ENCODE measurements at places on chromosomes 16 and 17.

- DNase-seq, result peak; percentile 7
Measured at GRCh38 chr17:37700881-37701280, 44.0 kb downstream of the HNF1B start.

- DNase-seq, result peak; percentile 91
Measured at GRCh38 chr17:56786989-56787482, 46.7 kb downstream of the C17orf67 start.

GRCh38 chr17:73650617-73651200, 6.5 kb upstream of the SDK2 start:
- DNase-seq, result no peak

DNA sequence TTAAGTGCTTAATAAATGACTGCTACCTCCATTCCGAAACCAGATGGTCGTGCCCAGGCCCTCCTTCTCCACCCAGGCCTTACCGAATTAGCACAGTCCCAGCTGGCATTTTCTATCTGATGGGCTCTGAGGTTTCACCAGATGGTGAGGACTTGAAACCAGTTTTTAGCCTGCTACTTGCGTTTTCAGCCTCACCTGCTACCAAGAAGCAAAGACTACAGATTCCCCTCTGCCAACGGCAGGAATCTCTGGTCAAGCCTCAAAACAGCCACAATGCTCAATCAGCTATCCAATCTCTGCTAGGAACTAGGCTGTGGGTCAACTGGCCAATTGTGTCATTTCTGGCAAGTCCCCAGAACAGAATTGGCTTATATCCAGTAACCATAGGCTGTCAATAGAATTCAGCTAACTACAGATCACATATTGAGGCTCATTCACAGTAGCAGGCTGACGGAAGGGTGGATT, 11.7 kb downstream of the PECAM1 start:
- DNase-seq, result no peak

DNA sequence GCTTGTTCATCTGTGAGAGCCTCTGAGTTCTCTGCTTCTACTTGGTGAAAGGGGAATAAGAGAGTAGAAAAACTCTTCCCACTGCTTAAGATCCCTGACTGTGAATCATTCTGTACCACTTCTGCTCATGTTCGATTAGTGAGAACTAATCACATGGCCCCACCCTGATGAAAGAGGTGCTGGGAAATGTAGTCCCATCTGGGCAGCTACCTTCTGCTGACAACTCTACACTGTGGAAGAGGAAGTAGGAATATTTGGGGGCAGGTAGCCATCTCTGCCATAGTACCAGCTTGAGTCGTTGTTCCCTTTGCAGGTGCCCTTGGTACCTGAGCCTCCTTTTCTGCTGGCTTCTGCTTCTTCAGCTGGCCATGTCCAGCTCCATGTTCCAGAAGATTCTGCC, 29.9 kb downstream of the NKD1 start:
- DNase-seq, result no peak

DNA sequence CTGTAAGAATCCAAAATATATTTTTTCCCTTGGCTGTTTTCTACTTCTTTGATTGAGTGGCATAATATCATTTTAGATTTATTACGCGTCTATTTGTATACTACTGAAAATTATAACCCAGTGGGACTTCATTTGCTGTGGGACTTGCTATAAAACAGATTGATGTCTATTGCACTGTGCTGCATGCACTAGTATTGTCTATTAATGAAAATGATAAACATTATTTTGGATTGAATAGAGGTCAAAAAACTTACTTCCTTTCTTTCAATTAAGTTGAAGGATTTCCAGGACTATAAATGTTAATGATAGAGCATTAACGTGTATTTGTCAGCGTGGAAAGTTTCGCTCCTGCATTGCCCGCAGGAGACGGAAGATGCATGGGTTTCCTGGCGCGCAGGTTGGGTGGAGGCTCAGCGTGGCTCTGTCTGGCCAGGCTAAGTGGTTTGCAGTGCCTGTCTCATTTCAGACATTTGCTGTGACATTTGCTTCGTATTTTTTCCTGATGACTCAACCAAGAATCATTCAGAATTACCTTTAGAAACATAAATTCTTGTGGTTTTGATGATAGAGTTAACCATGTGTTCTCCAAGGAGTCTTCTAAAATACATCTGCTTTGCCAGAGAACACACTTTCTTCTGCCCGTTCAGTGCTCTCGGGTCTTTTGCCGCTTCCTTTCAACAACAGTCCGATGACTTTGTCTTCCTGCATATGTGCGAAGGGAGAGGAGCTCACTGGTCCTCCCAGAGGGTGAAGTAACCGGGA, 216.7 kb downstream of the RPTOR start:
- DNase-seq, result peak; percentile 83

DNA sequence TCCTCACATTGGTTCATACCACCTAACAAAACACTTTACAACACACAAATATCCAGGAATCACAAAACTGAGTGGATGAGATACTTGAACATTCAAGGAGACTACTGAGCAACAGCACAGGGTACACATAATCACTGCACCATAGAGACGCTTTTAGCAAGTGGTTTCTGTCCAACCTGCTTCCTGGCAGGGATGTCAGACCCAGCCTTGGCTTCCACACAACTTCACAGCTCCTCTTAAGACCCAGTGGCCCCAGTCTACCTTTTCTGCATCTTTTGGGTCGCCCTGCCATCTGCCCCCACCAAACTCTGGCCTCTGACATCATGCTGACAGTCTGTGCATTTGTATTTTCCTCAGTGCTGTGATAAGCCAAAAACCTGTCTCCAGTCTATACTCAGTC, 5.9 kb upstream of the CORO6 start:
- DNase-seq, result no peak

DNA sequence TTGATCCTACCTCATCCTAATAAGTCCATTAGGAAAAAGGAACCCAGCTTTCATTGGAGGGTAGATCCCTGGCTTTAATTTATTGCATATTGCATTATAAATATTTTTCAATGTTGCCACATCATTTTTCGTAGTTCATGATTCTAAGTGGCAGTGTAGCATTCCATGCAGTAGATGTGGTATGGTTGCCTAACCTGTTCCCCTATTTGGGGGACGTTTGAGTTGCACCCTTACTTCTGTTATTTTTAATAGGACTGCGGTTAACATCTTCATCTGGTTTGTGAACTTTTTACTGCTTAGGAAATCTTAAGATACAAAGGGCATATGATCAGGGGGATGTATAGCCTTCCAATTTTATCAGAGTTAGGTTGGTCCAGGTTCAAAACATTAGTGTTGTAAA, 5.4 kb downstream of the SCPEP1 start:
- no peak for DNase-seq

DNA sequence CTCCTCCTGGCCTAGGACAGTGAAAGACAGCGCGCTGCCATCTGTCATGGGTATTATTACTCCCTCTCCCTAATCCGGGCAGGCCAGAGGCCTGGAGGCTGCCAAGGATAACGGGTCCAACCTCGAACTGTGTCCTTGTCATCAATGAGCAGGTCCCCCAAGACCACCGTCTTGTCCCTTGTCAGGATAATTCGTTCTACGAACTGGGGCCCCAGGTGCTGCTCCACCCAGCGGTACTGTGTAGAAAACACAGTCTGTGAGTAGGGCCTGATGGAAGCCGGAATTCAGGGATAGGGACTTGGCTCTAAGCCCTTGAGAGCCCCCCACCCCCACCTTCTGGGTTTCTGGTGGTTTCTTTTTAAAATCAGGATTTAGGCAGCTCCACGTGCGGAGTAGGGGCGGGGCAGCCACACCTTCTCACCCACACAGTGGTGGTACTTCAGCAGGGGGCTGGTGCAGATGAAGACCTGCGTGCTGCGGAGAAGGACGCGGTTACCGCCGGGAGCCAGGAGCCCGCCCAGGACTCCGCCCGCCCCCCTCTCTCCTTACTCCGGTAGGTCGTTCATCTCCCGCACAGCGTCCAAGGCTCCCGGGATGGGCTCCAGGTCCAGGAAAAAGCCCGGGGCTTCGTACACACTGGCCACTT, 787 bp downstream of the NT5C start:
- DNase-seq, result peak; percentile 72

- peak; percentile 62 for DNase-seq
Measured at GRCh38 chr17:4947411-4948165, 742 bp downstream of the PFN1 start.

DNA sequence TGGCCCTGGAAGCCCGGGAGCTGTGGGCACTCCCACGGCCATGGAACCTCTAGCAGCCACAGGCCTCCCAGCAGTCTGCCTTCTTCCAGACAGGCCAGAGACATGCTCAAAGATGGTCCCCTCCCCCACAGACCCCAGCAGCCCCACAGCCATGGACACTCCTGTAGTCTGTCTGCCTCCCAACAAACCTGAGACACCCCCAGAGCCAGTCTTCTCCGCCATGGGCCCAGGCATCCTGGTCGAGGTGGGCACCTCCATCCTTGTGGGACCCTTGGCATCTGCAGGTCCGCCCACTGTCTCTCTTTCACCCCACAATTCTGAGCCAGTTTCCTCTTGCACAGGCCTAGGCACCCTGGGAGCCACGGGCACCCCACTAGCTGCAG, 3.1 kb downstream of the KIAA0753 start:
- no peak for DNase-seq

DNA sequence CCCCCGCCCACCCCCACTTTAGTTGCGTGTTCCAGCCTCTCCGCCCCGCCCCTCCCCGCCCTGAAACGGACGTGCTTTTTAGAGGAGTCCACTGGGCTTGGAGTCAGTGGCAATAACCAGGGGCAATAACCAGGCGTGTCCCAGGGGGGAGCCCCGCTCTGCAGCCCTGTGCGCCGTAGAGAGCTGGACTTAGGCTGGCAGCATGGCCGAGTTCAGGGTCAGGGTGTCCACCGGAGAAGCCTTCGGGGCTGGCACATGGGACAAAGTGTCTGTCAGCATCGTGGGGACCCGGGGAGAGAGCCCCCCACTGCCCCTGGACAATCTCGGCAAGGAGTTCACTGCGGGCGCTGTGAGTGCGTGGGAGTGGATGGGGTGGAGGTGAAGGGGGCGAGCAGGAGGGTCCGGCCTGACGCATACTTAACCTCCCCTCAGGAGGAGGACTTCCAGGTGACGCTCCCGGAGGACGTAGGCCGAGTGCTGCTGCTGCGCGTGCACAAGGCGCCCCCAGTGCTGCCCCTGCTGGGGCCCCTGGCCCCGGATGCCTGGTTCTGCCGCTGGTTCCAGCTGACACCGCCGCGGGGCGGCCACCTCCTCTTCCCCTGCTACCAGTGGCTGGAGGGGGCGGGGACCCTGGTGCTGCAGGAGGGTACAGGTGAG, at the start of gene ALOX15B:
TSS of gene ALOX15B (plus strand) at position 106 of the 657 bp plus-strand sequence. CDS start at position 203, 97 bp downstream.
- DNase-seq, result no peak

DNA sequence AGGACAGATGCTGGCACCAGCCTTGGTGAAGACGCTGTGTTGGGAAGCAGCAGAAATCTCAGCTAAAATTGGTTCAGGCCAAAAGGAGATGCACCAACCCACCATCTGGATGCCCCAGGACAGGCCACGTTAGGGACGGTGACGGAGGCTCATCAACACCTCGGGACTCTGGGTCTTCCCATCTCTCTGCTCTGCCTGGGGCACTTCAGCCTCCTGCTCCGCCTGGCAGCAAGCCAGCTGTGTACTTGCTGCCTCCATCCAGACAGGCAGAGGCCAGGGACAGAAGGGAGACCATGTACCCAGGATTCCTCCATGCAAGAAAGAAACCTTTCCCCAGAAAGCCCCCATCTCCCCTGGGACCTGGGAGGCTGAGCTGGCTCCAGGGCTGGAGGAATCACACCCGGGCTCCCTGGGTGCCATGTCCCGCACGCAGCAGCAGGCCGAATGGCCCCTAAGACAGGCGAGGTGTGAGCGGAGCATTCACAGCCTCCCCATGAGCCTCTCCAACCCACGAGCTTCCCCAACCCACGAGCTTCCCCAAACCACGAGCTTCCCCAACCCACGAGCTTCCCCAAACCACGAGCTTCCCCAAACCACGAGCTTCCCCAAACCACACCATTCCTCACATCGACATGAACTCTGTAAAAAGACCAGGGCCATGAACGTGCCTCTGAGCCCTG, 274.5 kb downstream of the C16orf95 start:
- no peak for DNase-seq

DNA sequence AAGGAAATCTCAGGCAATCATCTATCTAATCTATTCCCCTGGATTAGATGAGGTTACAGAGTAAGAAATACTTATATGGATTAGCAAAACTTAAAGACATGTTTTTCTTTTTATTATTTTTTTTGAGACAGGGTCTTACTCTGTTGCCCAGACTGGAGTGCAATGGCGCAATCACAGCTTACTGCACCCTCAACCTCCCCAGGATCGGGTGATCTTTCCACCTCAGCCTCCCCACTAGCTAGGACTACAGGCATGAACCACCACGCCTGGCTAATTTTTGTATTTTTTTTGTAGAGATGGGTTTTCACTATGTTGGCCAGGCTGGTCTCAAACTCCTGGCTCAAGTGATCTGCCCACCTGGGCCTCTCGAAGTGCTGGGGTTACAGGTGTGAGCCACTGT, 3.3 kb upstream of the NFE2L1 start:
- DNase-seq, result no peak

DNA sequence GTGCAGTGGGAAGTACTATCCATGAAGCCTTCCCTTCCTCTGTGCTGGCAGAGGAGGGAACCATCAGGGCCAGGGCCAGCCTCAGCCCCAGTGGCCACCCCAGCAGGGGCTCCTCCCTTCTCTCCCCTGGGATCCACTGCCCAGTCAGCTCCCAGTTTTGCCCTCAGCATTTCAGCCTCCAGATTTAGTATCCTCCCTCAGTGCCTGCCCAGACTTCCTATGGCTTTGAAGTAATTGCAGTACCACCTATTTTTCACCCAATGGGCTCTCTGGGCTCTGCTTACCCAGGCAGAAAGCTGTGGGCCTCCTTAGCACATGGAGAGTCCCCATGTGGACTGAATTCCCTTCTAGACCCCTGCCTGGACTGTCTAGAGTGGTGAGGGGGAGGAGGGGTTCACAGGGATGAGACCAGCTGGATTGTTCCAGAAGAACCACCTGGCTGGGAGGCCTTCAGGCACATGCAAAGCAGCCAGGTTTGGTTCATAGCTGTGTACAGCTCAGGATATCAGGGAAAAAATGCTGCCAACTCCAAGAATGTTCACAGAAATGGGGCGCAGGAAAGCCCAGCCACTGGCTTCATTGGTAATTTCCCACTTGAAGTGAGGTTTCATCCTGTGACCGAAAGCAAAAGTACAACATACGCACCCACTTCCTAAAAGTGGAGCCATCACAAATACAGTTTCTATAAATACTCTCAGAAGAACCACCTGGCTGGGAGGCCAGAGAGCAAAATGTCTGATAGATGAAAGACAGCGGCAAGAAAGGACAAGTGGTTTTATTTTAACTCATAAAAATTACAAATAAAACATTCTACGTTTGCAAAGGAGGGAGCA, 15.2 kb upstream of the HERPUD1 start:
- no peak for DNase-seq
